NCI-H526 treated with DMSO at 0.1 percent for 48 hours (cell line): ENCODE measurements at places on chromosomes 6 and 20.
A peak's percentile ranks its signal among the peaks of the same experiment; 100 is the strongest.

GRCh38 chr20:25057234-25058050 is 497 bp downstream of the ACSS1 start:
- peak; percentile 74 for DNase-seq

- DNase-seq: no peak
These were observed 420.5 kb upstream of the SULF2 start for GRCh38 chr20:48205786-48206185.

- no peak for DNase-seq
These were observed 277.5 kb upstream of the MAN1A1 start for GRCh38 chr6:119626884-119627619.

DNA sequence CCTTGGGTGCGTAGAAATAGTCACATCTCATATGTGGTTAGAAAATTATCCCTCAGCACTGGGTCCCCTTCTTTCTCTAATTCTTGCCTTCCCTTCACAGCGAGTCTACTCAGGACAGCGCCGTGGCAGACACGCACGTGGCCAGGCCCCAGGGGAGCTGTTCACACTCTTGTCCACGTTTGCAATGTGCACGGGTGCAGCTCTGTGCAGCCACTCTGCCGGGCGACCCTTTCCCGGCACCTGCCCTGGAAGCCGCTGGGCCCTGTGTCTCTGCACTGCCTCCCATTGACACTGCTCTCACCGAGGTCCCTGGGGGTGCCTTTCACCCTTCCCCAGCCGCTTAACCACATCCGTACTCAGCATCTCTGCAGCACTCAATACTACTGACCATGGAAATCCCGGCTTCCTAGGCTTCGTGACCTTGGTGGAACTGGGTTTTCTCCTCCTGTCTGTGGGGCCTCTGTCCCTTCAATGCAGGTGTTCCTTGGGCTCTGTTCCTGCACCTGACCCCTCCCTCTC is 104.9 kb downstream of the DACT2 start:
- no peak for DNase-seq

GRCh38 chr6:7107578-7108195 is at the start of gene RREB1:
RREB1 (plus strand) TSS chr6:7107961; CDS start chr6:7181912, 73,951 bp downstream.
- DNase-seq: peak; percentile 68

GRCh38 chr6:90648873-90649272 is 62.0 kb upstream of the MAP3K7 start:
- no peak for DNase-seq

DNA sequence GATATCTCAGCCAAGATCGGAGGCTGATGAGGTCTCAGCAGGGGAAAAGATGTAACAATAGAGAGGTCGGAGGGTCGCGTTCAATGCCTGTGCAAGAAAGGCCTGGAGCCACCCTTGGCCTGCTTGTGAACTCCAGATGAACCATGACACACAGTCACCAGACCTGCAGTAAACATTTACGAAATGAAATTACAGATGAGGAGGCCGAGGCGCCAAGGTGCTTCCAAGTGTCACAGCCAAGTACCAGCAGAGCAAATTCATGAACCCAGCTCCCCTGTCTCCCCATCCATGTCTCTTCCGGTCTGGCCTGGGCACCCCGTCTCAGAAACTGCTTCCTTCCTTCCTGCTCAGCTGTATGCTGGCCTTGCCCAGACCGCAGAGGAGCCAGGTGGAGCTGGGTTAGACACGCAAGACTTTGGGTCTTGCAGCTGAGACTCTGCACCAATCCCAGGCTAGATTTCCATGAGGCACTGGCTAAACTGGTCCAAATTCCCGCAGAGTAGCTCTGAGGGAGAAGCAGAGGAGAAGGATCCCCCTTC is 48.1 kb downstream of the CHMP4B start:
- DNase-seq: no peak
